ENCODE measurements at places on chromosomes 11 and 22. TPM values are rescaled to one million over a fixed set of nuclear protein-coding genes. Genes with fewer than 3 reads are reported as not detected.

DNA sequence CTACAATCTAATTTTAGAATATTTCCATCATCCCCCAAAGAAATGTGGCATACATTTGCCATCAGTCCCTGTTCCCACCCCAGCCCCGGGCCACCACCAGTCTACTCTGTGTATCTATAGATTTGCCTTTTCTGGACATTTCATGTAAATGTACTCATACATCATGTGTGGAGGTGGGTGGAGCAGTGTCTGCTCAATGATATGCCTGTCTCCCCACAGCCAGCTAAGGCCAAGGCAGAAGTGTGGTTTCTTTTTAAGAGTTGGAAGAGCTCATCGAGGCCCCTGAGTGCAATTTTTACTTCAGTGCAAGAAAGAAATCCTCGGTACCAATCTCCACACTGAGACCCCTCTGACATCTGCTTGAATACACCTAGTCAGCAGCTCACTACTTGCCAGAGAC is 80.5 kb downstream of the TP53I11 start:
- DNase-seq = no peak
- H3K27me3 ChIP-seq = no peaks in the 10 kb centered on the region
- no peaks in the 10 kb centered on the region for H3K4me1 ChIP-seq

GRCh38 chr11:74540270-74540669 is 46.7 kb upstream of the LIPT2 start:
- no peak overlapping the region for H3K27ac ChIP-seq
- no peaks in the 10 kb centered on the region for H3K36me3 ChIP-seq
- H3K27me3 ChIP-seq = no peaks in the 10 kb centered on the region
- H3K4me1 ChIP-seq = no peaks in the 10 kb centered on the region

- H3K4me3 ChIP-seq = no peak overlapping the region
- DNase-seq = no peak
- no peak overlapping the region for H3K27ac ChIP-seq
- H3K4me1 ChIP-seq = no peaks in the 10 kb centered on the region
- no peaks in the 10 kb centered on the region for H3K27me3 ChIP-seq
Observed at GRCh38 chr22:30143265-30143664, 63.0 kb downstream of the HORMAD2 start.

- no peak overlapping the region for H3K27ac ChIP-seq
- H3K4me1 ChIP-seq = no peaks in the 10 kb centered on the region
- no peak overlapping the region for H3K4me3 ChIP-seq
- no peak for DNase-seq
Observed at GRCh38 chr11:67178878-67179277, 59.8 kb downstream of the KDM2A start.

DNA sequence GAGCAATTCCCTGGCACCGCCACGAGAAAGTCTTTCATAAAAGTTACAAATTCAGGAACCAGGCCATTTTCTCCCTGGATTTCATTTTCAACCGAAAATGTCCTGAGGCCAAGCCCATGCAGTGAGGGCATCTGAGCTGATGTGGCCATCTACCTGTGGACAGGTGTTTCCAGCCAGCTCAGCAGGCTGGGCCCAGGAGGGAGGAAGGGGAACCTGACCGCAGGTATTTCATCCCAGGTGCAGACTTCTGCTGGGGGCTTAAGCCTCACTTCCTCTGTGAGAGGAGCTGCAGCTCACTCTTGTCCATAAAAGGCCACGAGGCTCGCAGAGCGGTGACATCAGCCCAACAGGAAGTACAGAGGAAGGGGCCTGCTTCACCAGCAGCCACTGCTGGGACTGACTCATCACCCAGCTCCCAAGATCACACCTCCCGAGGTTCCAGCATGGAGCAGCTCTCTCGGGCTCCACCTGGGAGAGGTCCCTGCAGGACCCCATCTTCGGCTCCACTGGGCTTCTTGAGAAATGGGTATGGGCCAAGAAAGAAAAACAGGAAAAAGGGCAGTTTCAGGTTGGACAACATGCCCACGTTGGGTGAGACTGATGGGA is 56.4 kb downstream of the MYH9 start:
- peak overlapping the region; percentile 92 for H3K27ac ChIP-seq
- DNase-seq = peak; percentile 68
- H3K36me3 ChIP-seq = no peaks in the 10 kb centered on the region

- H3K4me1 ChIP-seq = no peaks in the 10 kb centered on the region
- no peak for DNase-seq
- no peaks in the 10 kb centered on the region for H3K36me3 ChIP-seq
- H3K4me3 ChIP-seq = no peak overlapping the region
- no peaks in the 10 kb centered on the region for H3K27me3 ChIP-seq
Observed at GRCh38 chr22:48923165-48923865, 904.4 kb downstream of the BRD1 start.

DNA sequence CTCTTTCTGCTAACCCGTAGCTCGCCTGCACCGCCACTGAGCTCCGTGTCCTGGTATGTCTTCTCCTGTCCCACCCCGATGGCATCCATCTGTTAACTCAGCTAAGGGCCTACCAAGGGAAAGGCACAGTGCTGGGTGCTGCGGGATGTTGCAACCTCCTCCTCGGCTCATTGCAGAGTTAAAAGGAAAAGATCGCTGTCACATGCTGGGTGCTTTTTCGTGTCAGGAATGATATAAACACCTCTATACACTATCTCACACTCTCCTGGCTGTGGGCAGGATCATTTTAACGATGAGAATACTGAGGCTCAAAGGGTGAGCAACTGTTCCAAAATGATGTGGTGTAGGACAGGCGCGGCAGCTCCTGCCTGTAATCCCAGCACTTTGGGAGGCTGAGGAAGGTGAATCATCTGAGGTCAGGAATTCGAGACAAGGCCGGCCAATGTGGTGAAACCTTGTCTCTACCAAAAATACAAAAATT is 10.1 kb downstream of the TXN2 start:
- peak overlapping the region; percentile 41 for H3K27ac ChIP-seq
- peaks cover 6% of the 10 kb centered on the region for H3K4me1 ChIP-seq
- H3K4me3 ChIP-seq = no peak overlapping the region
- H3K36me3 ChIP-seq = peaks cover 3% of the 10 kb centered on the region

DNA sequence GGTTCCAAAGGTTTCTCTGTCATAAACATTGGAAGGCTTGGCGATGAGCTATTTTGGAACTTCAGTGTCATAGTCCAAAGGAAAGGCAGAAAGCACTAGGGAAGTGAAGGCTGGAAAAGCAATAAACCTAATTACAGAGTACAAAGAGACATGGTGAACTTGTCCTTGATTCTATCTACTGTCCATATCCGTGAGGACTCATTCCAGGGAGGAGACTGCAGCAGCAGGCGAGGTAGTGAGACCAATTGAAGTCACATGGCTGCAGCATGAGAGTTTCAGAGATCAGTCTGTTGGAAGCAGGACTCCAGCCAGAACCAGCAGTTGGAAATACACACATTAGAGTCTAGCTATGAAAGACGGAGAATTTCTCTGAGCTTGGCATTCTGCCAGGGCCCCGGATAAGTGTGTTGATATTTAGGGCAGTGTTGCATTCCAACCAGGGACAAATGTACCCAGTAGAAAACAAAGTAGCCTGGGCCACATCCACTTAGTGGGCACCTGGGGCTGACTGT is 54.1 kb upstream of the ARHGAP42 start:
- H3K4me1 ChIP-seq = peaks cover 9% of the 10 kb centered on the region
- H3K27me3 ChIP-seq = no peaks in the 10 kb centered on the region
- no peaks in the 10 kb centered on the region for H3K36me3 ChIP-seq
- peak overlapping the region; percentile 64 for H3K27ac ChIP-seq

DNA sequence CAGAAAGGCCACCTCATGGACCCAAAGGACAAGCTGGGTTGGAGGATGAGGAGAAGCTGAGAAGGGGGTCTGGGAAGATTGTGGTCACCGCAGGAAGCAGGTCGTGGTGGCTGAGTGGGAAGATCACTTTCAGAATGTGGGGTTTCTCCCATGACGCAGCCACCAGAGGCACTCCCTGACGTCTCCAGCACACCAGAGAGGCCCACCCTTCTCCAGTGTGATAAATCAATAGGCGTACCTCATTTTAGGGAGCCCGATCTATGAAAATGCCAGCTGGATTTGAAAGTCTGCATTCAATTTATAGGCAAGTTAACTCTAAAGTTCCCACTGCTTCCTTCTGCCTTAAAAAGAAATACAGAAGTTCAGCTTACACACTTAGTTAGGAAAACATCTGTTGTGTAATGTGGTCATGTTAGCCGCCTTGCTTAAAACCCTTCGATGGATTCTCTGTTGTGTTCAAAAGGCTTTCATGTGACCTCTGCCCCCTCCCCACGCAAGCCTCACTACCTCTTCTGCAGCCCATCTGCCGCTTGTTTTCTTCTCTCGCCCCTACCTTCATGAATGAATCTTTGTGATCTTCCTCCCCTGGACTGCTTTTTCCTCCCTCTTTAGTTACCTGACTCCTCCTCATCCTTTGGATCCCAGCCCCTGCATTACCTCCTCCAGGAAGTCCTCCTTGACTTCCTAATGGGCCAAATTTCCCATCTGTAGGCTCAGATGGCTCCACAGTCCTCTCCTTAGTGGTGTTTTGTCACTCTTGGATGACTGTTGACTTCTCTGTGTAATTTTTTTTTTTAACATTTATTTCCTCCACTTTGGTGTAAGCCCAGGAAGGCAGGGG is 10.7 kb downstream of the TSPAN18 start:
- no peak overlapping the region for H3K4me3 ChIP-seq
- H3K36me3 ChIP-seq = no peaks in the 10 kb centered on the region
- H3K27me3 ChIP-seq = no peaks in the 10 kb centered on the region
- no peaks in the 10 kb centered on the region for H3K4me1 ChIP-seq
- no peak for DNase-seq

DNA sequence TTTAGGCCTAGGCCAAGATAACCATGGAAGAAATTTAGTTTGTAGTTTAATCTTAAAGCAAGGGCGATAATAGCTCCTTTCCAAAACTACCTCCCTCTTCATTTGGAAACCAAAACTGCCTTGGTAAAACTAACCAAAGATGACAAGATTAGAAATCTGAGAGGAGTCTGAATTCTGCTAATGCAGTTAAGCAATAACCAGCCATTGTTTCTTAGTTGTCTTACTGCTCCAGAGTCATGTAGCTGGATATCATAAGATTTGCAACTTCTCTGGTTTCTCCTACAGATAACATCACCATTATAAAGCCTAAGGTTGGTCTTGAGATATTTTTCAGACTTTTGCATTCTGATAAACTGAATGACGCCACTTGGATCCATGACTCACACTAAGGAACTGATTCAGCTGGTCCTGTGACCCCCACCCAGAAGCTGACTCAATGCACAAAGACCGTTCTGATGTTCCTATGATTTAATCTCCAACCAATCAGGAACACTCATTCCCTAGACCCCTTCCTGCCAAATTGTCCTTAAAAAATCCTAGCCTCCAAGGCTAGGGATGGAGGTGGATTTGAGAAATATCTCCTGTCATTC is 200.8 kb downstream of the LUZP2 start:
- H3K4me1 ChIP-seq = no peaks in the 10 kb centered on the region
- H3K36me3 ChIP-seq = no peaks in the 10 kb centered on the region
- H3K4me3 ChIP-seq = no peak overlapping the region
- no peak for DNase-seq

- no peaks in the 10 kb centered on the region for H3K27me3 ChIP-seq
- H3K4me1 ChIP-seq = no peaks in the 10 kb centered on the region
- no peaks in the 10 kb centered on the region for H3K36me3 ChIP-seq
- no peak for DNase-seq
Observed at GRCh38 chr11:122847466-122847865, 9.2 kb downstream of the CRTAM start.

DNA sequence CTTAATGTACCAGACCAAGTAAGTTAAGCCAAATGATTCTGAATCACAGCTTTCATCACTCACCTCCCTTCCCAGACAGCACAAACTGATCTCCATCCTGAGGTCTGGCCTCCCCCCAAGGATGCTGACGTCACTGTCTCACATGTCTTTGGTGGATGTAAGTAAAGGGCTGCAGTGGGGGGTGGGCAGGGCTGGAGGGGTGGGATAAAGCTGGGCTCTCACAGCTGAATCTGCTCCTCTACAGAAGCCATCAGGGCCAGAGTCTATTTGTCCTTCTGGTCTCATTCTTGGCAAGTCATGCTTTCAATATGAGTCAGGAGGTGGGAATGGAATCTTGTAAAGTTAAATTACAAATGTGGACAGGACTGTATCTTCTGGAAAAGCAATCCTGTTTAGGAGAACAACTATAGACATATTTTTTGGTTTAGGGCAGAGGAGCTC is 32.7 kb downstream of the P4HA3 start:
- no peaks in the 10 kb centered on the region for H3K27me3 ChIP-seq
- no peak overlapping the region for H3K27ac ChIP-seq
- no peaks in the 10 kb centered on the region for H3K4me1 ChIP-seq
- H3K36me3 ChIP-seq = no peaks in the 10 kb centered on the region
- no peak overlapping the region for H3K4me3 ChIP-seq

DNA sequence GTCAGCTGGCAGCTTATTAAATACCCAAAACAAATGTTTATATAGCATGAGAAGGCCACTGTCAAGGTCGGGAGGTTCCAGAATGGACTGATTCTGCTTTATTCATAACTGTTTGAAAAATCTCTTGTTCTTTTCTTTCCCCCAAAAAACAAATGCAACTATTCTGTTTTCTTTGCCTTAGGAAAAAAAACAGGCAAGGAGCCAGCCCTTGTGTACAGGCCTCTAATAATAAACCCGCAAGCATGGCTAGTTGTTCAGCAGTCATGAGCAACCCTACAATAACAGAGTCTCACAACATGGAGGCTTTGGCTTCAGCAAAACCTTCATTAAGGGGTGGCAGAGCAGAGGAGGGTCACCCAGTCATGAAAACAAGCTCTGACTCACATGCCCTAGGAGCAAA is 191.7 kb downstream of the KIRREL3 start:
- no peaks in the 10 kb centered on the region for H3K36me3 ChIP-seq
- H3K4me1 ChIP-seq = no peaks in the 10 kb centered on the region
- H3K27ac ChIP-seq = no peak overlapping the region
- DNase-seq = no peak
- no peak overlapping the region for H3K4me3 ChIP-seq
- H3K27me3 ChIP-seq = no peaks in the 10 kb centered on the region

DNA sequence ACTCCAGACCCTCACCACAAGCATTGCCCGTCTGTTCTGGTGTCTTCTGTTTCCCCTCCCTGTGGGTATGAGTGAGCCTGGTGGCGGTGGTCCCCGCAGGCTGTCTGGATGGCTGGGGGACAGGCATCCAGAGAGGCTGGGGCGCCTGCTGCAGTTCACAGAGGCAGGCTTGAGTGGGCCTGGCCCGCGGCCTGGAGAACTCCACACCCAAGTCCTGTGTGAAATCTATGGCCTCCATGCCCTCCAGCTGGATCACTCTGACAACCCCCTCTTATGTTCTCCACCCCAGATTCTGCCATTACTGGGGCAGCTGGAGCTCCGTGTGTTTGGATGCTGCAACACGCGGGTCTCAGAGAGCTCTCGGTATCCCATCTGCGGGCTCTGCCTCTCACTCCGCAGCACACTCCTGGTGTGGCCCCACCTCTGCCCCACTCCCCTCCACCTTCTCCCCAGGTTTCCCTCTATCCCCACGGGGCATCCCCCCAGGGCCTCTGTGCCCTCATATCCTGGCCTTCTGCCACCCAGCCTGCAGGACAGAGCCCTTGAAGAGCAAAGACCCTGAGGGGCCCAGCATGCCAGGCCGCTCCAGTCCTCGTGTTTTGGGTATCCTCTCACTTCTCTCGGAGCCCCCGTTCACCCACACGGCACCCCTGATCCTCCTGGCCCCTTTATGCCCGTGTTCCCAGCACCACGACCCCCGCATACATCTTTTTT is 31.3 kb downstream of the LRRC74B start:
- no peak overlapping the region for H3K27ac ChIP-seq
- DNase-seq = no peak

- H3K4me3 ChIP-seq = no peak overlapping the region
- H3K4me1 ChIP-seq = peaks cover 14% of the 10 kb centered on the region
- H3K27ac ChIP-seq = no peak overlapping the region
- no peak for DNase-seq
- no peaks in the 10 kb centered on the region for H3K36me3 ChIP-seq
Observed at GRCh38 chr11:45761659-45762058, 43.3 kb upstream of the SLC35C1 start.

The CYP2D6 gene
- total RNA-seq = 2.0 TPM

The INSC gene
- 2.2 TPM for total RNA-seq
